ENCODE measurements at places on chromosomes 6 and 20.

GRCh38 chr6:16129623-16130401 is 926 bp downstream of the MYLIP start:
- DNase-seq = peak; percentile 32

DNA sequence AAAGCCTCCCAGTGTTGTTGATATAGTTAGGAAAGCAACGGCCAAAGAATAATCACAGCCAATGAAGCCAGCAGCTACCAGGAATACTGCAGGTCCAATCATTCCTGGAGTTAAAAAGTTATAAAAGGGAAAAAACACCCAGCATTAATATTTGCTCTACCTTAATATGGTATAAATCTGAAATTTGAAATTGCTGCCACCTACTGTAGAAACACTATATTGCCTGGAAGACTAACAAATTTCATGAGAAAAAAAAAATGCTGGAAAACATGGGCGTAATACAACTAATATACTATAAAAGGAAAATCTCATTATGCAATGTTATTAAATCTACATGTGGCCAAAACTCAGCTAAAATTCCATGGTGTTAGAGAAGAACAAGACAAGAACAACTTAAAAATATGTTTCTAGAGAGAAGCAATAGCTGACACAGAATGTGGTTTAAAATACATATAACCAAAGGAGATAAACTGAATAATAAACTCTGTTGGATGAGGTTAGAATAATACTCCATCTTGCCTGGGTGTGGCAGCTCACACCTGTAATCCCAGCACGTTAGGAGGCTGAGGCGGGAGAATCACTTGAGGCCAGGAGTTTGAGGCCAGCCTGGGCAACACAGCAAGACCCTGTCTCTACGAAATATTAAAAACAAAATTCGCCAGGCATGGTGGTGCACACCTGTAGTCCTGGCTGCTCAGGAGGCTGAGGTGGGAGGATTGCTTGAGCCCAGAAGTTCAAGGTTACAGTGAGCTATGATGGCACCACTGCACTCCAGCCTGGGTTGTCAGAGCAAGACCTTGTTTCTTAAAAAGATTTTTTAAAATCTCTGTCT is 43.1 kb downstream of the SLC17A5 start:
- DNase-seq = no peak

DNA sequence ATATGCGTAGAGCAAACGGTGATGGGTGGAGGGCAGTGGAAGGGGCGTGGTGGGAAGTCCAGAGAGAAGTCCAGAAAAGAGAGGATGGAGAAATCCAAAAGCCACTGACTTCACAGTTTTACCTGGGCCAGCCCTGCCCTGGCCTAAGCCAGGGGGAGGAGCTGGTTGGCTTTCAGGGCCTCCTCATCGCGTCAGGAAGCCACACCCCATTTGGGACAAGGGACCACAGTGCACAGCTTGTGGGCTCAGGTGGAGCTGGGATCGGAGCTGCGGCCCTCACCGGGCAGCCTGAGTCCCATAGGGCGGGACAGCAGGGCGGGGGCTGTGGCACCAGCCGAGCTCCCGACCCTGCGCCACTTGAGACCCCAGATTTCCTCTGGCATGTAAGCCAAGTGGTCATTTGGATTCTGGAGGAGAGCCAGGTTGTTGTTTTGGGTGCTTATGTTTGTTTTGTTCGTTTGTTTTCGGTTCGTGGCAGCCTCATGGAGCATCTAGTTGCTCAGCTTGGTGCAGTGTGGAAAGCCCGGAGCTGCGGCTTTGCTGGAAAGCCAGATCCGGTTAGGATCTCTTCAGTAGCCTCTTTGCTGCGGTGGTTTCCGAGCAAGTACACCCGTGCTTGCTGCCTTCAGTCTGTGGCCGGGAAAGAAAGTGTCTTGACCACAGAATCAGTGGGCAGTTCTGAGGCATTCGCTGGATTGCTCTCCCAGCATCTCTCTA is 42.2 kb downstream of the RIOK1 start:
- DNase-seq = no peak

DNA sequence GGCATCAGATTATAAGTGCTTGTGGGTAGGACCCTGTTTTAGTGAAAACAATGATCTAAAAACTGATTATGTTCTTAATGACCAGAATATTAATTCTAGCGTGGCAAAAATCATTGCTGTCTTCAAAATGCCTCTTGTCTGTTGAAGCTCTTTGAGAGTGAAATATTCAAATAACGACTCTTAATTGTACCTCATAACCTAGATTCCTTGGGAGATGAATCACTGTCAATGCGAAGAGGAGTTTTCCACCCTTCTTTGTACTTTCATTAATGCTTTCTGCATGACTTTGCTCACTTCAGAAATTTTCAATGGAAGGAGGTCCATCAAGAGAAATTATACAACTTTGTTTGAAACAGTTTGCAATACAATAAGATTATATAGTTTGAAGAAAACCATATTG is 71.5 kb downstream of the CRYBG1 start:
- no peak for DNase-seq

DNA sequence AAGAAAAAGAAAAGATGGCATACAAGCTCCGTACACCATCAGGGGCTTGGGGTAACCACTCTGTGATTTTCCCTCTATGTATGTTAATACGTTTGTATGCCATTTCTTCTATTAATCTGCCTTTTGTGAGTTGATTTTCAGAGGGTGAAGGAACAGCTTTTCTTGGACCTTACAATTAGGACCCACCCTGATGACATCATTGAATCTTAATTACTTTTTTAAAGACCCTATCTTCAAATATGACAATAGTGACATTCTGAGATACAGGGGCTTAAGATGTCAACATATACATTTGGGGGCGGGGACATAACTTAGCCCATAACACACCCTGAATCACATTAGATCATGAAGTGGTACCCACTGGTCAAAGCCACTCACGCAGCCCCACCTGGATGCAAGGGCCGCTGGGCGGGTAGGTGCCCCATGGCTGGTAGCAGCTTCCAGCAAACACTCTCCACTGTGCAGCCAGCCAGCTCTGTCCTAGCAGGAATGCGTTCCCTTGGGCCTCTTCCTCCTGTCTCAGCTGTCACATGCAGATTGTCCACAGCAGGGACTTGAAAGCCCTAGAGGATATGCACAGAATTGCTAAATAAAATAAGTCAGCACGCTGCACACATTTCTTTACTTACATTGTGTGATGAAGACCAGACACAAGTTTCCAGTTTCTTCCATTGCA is 74.5 kb downstream of the FOXF2 start:
- no peak for DNase-seq

GRCh38 chr20:31674895-31675827 is 37.4 kb downstream of the COX4I2 start:
- peak; percentile 65 for DNase-seq

GRCh38 chr6:79215213-79215824 is 19.2 kb downstream of the HMGN3 start:
- DNase-seq = no peak

GRCh38 chr20:25032478-25033264 is 25.3 kb downstream of the ACSS1 start:
- DNase-seq = no peak

- no peak for DNase-seq
Measured at GRCh38 chr20:58889334-58889760, 36.8 kb downstream of the GNAS start.

- DNase-seq = no peak
Measured at GRCh38 chr6:7142918-7143475, 35.2 kb downstream of the RREB1 start.

GRCh38 chr6:20154753-20155152 is 57.5 kb downstream of the MBOAT1 start:
- DNase-seq = no peak

DNA sequence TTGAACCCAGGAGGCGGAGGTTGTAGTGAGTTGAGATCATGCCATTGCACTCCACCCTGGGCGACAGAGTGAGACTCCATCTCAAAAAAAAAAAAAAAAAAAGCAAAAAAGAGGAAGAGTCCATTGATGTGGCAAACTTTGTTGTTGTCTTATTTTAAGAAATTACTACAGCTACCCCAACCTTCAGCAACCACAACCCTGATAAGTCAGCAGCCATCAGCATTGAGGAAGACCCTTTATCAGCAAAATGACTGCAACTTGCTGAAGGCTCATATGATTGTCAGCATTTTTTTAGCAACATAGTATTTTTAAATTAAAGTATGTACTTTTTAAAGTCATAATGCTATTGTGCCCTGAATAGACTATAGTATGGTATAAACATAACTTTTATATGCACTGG is 48.8 kb downstream of the ZFP64 start:
- DNase-seq = no peak

- DNase-seq = no peak
Measured at GRCh38 chr20:4300921-4301320, 285.6 kb upstream of the RNF24 start.

GRCh38 chr20:31990641-31991338 is 19.4 kb upstream of the CCM2L start:
- DNase-seq = no peak

- DNase-seq = peak; percentile 17
Measured at GRCh38 chr6:160733050-160733646, 31.1 kb downstream of the PLG start.

- DNase-seq = no peak
Measured at GRCh38 chr6:156618600-156619205, 158.5 kb upstream of the ARID1B start.

DNA sequence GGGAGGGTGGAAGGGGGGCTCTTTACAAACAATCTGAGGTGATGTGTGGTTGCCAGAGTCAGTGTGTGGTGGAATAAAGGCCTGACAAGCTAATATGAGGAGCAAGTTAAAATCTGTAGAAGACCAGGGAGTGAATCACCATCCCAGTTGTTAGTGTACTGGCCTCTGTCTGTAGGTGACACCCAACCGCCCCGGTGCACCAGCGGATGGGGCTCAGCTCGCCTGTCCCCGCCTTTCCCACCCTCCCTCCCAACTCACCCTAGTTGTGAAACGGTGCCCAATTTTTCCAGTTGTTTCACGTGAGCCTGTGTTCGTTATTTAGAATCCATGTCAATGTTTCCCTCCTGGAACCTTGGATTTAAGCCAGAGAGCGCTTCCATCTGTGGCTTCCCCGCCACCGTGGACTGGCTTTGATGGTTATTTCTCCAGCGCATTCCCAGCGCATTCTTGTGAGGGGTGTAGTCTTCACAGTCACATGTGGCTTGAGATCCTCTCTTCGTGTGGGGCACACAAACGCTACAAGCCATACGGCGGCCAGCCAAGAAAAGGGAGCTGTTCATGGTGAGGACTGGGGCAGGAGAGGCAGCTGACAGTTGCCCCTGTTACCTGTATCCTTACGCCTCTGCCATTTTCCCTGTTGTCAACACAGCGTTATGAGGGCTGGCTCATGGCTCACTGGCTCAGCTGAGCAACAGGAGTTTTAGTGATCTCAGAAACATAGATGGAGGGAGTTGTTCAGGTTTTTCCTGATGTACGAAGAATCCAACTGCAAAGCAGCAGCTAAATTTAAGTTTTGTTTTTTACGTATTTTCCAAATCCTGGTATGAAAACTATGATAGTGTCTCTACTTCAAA is 137.6 kb downstream of the ZDHHC14 start:
- DNase-seq = no peak

DNA sequence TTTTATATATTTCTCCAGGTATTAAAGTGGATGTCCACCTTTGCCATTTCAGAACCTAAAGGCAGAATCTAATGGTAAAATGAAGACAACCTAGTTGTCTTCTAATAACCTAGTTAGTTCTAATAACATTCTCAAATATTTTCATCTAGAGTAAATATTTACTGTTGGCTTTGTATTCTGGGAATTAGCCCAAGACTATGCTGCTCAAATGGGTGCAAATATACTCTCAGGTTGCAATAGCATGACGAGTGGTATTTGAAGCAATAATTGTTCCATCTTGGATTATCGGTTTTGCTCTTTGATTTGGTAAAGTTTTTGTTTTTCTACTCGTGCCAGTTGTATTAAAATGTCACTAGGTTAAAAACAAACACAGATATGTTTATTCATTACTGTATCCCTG is 21.0 kb upstream of the RSPH4A start:
- DNase-seq = no peak

DNA sequence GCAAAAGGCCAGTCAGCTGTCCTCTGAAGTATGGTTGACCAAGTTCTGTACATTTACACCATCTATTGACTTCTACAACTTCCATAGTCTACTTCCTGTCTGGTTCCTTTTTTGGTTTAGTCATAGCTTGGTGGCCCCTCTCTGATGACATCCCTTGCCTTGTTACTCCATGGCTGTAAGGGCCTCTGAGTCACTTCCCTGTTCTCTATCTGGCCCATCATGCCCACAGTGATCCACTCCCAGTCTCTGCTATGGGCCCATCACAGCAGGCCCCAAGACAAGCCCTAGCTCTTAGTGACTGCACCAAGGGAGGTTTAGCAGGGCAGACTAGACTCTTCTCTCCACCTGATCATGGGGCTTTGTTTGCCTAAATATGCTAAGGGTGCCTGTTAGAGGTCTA is 441.6 kb downstream of the HACE1 start:
- no peak for DNase-seq

GRCh38 chr20:19916531-19917485 is 100.4 kb upstream of the NAA20 start:
- no peak for DNase-seq

DNA sequence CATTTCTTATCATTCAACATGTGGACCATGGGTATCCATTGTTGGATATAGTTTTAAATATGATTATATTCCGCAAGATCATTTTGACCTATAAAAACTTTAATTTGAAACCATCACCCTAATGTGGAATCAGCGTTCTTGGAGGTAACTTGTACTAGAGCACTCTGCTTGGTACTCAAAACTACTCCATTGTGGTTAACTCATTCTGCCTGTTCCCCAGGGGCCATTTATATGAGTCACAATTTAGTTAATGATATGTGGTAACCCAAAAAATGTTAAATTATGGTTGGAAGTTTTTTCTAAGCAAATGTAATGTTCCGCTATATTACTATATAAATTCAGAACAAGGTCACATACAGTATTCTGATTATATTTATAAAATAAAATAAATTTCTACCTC is 109.3 kb downstream of the TRDN start:
- DNase-seq = no peak

- DNase-seq = no peak
Measured at GRCh38 chr6:142459271-142459670, 157.5 kb downstream of the ADGRG6 start.

GRCh38 chr6:149846321-149846720 is 17.8 kb downstream of the LRP11 start:
- no peak for DNase-seq

Data from stimulated activated CD4-positive, alpha-beta T cell treated with anti-CD3 and anti-CD28 coated beads, Interleukin-4, amount 100 ng/mL, for 24 hours (primary cell).